ENCODE measurements at places on chromosomes 12 and 14. TPM values are rescaled to one million over a fixed set of nuclear protein-coding genes. Genes with fewer than 3 reads are reported as not detected.

Gene TGM1
- 5.2 TPM for total RNA-seq

Gene LBHD2
- total RNA-seq: not detected

Gene RAD51AP1
- 22.2 TPM for total RNA-seq

Gene MMP19
- not detected for total RNA-seq

Gene TAS2R9
- not detected for total RNA-seq

Gene ANKRD13A
- total RNA-seq: 15.8 TPM

Gene MLXIP
- total RNA-seq: 8.5 TPM

Gene CLEC4C
- total RNA-seq: not detected

Gene CAPZA3
- total RNA-seq: not detected
